ENCODE measurements at places on chromosomes 5 and 9. TPM values are rescaled to one million over a fixed set of nuclear protein-coding genes. Genes with fewer than 3 reads are reported as not detected.

The CAMSAP1 gene
- 5.0 TPM for polyA plus RNA-seq

DNA sequence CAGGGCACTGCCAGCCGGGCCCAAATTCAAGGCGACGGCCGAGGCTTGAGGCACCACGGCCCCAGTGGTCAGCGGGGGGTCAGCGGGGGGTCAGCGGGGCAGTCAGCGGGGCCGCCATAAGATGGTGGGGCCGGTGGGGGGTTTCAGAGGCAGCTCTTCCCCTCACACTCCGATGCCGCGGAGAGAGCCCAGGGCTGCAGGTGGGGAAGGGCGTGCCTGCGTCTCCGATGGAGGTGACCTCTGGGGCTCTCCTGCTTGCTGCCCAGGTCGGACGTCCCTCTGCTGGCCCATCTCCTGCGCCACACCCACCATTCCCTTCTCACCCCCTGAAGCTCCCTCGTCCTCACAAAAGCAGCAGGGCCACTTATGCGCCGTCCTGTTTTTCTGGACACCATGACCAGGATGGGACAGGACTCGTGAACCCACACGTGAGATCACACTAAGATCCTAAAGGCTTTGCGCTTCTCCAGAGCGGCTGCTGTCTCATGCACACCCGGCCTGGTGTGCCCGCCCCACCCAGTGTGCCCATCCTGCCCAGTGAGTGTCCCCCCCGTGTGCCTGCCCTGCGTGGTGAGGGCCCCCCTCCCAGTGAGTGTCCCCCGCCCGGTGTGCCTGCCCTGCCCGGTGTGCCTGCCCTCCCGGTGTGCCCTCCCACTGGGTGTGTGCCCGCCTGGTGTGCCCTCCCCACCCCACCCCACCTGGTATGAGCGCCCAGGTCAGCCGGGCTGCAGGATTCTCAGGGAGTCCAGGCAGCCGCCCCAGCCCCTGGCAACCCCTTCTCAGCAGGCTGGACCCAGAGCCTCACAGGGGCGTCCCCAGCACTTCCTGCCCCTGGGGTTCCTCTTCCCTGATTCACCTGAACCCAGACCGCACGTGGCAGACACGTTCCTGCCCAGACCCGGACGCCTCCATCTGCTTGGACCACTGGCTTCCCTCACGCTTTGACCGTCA lies 48.7 kb upstream of the NKD2 start:
- H3K4me3 ChIP-seq, result no peak overlapping the region
- no peaks in the 10 kb centered on the region for H3K36me3 ChIP-seq
- H3K4me1 ChIP-seq, result peaks cover 33% of the 10 kb centered on the region
- DNase-seq, result no peak
- no peaks in the 10 kb centered on the region for H3K27me3 ChIP-seq

DNA sequence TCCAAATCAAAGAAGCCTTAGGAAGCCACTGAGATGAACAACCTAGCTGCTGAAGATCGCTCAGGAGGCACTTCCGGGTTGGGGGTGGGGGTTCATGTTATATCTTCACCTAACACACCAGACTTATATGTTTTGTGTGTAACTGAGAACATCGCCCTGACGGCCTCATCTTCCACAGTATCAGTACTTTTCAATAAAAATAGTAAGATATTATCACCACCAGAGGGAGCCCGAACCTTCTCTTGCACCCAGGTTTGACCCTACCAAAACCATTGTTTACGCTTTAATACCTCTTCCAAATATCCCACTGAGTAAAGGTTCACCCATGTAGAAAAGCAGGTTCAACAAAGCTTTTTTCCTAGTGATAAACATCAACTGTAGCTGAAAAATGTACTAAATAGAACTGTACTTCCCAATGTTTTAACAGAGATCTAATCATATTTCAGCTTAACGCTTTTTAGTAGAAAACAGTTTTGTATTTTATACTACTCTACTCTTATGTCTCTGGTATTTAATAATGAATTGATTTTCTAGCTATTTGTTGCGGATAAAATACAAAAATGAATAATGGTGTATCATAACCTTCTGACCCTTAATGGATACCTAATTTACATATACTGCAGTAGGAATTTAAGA lies 244.0 kb downstream of the EPB41L4A start:
- no peaks in the 10 kb centered on the region for H3K4me1 ChIP-seq
- no peaks in the 10 kb centered on the region for H3K27me3 ChIP-seq
- peak; percentile 75 for DNase-seq
- no peak overlapping the region for H3K4me3 ChIP-seq

The SCAI gene
- 0.97 TPM for polyA plus RNA-seq

DNA sequence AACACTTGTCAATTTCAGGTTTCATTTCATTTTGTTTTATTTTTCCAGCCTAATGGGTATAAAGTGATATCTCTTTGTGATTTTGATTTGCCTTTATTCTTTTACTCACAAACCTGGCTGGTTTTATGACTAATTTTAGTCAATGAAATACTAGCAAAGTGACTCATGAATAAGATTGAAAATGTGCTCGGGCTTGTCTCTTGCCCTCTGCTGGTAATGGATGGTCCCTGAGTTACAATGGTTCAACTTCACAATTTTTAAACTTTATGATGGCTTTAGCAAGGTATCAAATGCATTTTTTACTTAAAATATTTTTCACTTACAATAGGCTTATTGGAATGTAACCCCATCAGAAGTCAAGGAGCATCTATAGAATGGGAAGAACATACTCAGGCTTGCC lies 431.4 kb upstream of the CCNG1 start:
- no peaks in the 10 kb centered on the region for H3K27me3 ChIP-seq
- H3K27ac ChIP-seq, result no peak overlapping the region
- no peak overlapping the region for H3K4me3 ChIP-seq
- H3K4me1 ChIP-seq, result no peaks in the 10 kb centered on the region
- H3K36me3 ChIP-seq, result no peaks in the 10 kb centered on the region

DNA sequence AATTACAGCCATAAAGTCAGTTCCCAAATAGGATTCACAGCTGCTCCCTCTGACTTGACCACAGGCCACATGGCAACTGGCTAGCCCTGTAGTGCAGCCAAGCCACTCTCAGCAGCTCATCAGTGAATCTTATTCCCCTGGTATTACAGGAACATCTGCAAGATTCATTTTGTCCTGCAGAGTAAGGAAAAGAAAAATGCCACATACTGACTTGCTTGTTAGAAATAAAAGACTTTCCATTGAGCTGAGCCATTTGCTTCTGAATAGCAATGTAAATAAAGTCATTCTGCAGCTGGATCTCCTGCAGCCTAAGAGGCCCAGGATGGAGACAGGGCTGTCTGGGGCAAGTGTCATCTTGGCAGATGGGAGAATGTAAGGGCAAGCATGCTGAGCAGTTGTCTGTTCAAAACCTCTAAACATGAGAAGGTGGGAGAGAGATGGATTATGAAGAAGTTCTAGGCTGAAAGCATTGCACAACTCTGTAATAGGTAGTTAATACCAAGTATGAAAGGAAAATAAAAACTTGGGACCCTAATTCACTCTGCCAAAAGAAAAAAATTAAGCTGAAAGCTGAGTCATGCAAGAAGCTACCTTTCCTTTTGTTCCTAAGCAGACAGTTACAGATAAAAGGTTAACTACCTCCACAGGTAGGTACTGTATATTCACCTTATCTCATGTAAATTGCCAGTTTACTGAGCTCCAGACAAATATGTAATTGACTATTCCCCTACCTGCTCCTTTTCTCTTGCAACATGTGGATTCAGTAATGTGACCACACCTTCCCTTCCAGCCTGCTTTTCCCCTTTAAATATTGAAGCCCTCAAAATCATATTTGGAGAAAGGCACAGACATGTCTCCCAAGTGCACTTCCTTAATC lies 244.4 kb upstream of the RAI14 start:
- H3K27ac ChIP-seq, result no peak overlapping the region
- DNase-seq, result no peak
- no peaks in the 10 kb centered on the region for H3K36me3 ChIP-seq
- no peak overlapping the region for H3K4me3 ChIP-seq

DNA sequence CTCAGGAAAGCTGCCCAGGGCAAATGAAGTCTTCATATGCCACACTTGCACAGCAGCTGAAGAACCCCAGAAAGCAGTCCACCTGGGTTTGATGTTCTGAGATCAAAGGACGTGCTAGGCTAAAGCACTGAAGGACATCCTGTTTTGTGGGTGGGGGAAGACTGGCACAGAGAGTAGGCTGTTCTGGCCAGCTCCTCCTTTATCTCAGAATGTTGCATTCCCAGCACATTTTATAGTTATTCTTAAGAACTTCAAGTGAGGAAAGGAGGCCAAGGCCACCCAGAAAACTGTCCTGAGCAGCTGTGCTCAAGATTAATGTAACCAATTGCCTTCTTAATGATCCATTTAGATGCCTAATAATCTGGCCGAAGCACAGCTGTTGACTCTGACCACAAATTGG lies 10.9 kb downstream of the SHOC1 start:
- DNase-seq, result no peak
- H3K27ac ChIP-seq, result no peak overlapping the region
- no peaks in the 10 kb centered on the region for H3K36me3 ChIP-seq
- no peaks in the 10 kb centered on the region for H3K4me1 ChIP-seq
- no peaks in the 10 kb centered on the region for H3K27me3 ChIP-seq
- H3K4me3 ChIP-seq, result no peak overlapping the region

GRCh38 chr9:16501141-16501540 lies 369.3 kb downstream of the BNC2 start:
- H3K27ac ChIP-seq, result no peak overlapping the region
- H3K27me3 ChIP-seq, result no peaks in the 10 kb centered on the region
- DNase-seq, result no peak
- H3K4me1 ChIP-seq, result peaks cover 16% of the 10 kb centered on the region
- no peaks in the 10 kb centered on the region for H3K36me3 ChIP-seq

DNA sequence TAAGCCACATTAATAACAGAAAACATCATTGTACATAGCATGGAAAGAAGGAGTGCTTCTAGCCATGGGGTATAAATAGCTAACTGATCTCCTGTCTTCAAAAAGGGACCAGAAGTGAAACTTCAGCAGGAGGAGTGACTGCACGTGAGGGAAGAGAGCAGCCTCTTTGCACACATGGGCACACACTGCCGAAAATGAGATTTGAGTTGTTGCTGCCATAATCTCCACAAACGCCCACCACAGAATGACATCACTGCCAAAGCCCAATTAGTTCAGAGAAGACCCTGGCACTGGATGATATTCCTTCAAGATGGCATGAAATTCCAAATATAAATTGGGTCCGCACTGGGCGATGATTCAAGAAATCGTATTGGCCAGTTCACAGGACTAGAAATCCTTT lies 238.9 kb upstream of the NR4A3 start:
- DNase-seq, result no peak
- no peak overlapping the region for H3K4me3 ChIP-seq
- H3K36me3 ChIP-seq, result no peaks in the 10 kb centered on the region
- H3K27ac ChIP-seq, result no peak overlapping the region
- H3K27me3 ChIP-seq, result no peaks in the 10 kb centered on the region
- H3K4me1 ChIP-seq, result no peaks in the 10 kb centered on the region

The KLF9 gene
- polyA plus RNA-seq, result 5.3 TPM

All from hepatocyte (in vitro differentiated cells).